Naive thymus-derived CD8-positive, alpha-beta T cell (primary cell): ENCODE measurements at places on chromosomes 5 and 9.

- no peak for DNase-seq
These were observed 20.9 kb upstream of the ASPN start for GRCh38 chr9:92503156-92503555.

DNA sequence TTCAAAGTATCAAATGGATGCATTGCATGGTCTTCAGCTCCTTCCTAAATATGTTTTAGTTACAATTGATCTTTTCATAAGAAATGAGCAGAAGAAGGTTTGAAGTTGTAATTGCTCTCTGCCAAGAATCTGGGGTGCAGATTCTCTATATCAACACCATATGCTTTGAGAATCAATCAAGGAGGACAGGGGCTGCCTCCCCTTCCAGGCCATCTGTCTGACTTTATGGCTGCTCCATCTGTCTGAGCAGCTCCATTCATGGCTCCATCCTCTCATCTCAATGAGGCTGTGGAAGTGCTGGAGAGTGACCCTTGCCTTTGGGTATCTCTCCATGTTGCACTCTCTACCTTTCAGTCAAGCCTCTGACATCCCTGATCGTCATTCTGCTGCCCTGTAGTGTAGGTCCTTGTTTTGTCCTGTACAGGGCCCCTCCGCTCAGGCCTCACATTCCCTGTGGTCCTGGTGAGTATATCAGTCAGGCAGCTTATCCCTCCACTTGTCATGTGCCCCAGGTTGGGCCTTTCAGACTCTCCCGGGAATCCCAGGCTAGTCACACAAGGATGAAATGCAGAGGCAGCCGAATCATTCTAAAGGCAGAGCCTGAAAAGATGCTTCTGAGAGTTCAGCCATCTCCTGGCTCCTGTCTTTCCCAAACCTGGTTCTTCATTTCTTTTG is 14.0 kb upstream of the SV2C start:
- DNase-seq: no peak

DNA sequence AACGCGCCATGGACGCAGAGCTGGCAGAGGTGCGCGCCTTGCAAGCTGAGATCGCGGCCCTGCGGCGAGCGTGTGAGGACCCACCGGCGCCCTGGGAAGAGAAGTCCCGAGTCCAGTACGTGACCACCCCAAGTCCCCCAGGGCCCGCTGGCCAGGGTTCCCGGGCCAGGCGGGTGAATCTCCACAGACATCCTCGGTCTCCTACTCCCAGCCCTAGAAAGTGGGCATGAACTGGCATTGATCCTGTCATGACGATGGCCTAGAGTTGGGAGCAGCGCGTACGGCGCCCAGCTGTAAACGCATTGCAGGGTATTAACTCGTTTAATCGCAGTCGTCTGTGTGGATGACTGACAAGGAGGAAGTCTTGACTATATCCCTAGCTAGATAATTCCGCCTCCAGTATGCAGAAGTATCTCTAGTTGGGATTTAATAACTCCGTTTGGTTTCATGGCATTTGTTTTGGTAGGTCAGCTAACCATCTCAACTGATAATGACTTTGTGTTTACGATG is 293 bp downstream of the CENPP start:
- DNase-seq: no peak

DNA sequence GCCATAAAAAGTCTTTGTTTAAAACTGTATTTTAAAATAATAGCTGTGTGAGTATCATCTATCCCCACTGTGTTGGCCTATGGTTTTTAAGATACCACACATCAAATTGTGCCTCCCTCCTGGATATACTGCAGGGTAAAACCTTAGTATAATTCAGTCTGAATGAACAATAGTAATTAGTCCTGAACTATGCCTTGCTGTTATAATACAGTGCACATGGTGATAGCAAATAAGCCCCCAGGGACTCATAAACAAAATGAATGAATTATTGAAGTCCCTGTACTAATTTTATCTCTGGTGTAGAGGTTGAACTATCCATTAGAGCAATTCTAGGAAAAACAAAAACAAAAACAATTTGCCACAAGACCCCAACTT is 142.7 kb upstream of the ADAMTSL1 start:
- DNase-seq: no peak

- no peak for DNase-seq
These were observed 3.2 kb upstream of the TMEM268 start for GRCh38 chr9:114607671-114608524.

DNA sequence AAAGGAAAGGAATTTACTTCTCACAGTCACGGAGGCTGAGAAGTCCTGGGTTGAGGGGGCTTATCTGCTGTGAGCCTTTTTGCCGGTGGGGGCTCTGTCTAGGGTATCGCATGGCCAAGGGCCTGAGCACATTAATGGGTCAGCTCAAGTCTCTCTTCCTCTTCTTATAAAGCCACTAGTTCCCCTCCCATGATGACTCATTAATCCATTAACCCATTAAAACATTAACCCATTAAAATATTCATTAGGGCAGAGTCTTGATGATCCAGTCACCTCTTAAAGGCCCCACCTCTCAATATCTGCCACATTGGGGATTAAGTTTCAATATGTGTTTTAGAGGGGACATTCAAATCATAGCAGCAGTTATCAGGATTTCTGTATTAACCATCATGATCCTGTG is 406.3 kb downstream of the SPOCK1 start:
- DNase-seq: no peak

GRCh38 chr5:116572350-116573278 is 2.0 kb downstream of the SEMA6A start:
- DNase-seq: no peak
